AG04450 (cell line): ENCODE measurements at places on chromosomes 16 and 17.

- no peak for DNase-seq
Measured at GRCh38 chr17:33689725-33690124, 396.6 kb upstream of the ASIC2 start.

- DNase-seq: no peak
Measured at GRCh38 chr16:79970551-79971236, 370.2 kb upstream of the MAF start.

- DNase-seq: no peak
Measured at GRCh38 chr17:1298606-1299005, 19.1 kb downstream of the TRARG1 start.

GRCh38 chr16:4846503-4846900, 586 bp downstream of the GLYR1 start:
- no peak for DNase-seq

DNA sequence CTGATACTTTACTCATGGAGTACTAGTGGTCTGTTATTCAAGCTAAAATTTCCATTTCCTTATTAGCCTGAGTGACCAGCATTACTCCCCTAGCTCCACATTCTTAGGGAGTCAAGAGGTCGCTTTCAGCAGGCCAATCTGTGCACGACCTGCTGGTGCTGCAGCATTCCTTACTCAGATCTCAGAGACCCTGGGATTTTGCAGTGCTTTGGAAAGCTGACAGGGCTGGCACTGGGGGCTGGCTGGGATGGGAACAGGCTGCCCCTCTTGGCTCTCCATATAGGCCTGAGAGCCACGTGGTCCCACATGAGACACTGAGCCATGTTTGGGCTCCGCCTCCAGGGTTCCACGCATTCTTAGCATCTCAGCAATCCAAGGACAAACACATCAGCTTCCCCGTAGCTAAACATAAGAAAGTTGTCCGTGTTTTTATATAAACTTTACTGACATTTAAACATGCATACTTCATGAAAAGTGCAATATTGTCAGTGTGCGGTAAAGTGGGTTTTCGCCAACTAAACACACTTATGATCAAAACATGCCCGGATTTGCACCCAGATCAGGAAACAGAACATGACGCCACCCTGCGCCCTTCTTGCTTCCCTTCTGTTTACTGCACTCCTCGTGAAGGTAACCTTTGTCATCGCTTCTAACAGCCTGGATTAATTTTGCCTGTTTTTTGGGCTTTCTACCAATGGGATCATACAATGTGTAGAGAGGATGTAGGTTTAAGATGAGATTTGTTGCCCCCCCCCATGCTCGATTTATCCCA, 254.5 kb upstream of the CACNG5 start:
- DNase-seq: peak; percentile 57

DNA sequence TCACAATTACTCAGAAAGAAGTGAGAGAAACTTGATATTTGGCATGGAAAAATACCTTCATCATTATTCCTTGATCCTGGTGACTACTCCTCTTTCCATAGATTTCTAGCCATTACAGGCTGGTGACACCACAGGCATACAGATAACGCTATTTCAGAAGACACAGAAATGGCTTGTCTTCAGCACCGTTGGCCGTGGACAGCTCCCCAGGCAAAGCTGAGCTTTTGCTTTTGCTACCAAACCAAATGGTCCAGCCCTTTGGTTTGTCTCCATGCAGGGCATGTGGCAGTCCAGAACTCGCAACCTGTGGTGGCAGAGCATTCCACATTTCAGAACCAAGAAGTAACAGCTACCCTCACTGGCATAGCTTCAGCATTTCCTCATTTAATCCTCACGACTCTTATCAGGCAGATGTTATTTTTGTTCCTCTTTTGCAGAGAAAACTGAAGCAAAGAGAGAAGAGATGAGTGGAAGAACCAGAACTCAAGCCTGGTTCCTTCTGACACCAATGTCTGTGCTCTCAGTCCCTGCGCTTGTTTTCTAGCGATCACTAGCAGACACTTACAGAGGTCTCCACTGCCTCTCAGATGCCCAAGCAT, 55.5 kb downstream of the HS3ST4 start:
- no peak for DNase-seq

DNA sequence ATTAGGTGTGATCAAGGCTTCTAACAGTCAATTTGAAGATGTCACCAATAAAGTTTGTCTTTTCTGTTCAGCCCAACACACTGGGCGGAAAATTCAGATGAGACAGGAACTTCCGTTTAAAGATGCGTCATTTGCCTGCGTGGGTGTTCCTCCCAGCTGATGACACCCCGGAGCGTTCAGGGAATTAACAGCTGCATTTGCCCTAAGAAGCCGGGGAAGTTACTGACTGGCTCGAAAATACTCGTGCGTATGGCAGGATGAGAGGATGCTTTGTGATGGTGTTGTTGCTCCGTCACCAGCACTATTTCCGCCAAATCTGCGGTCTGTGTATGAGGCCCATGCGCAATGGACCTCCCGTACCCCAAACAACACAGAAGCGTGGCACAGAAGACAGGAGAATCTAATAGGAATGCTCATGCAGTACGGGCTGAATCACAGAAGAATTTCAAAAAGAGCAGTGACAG, 11.9 kb upstream of the PVALEF start:
- DNase-seq: no peak

DNA sequence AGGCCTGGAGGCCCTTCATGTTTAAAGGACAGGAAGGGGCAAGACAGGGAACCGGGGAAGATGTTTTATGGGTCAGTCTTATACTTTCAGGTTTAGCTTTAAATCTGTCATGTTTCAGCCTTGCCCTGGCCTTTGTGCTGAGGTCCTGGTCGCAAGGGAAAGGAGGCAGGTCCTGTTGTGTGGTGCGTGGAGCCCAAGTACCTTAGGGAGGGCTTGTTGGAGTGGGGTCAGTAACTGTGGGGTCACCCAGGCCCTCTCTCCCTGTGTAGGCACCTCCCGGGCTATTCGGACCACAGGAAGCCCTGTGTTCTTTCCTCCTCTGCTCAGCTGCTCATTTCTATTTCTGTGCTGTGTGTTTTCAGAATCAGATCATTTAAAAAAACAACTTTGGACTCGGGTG, 42.7 kb downstream of the MPRIP start:
- no peak for DNase-seq

- DNase-seq: no peak
Measured at GRCh38 chr16:10981697-10982216, 37.4 kb downstream of the CLEC16A start.

GRCh38 chr17:42268236-42268635, 8.0 kb downstream of the STAT5B start:
- no peak for DNase-seq

- DNase-seq: no peak
Measured at GRCh38 chr16:9275377-9275776, 183.9 kb downstream of the HAPSTR1 start.

GRCh38 chr17:26963163-26963503, 330.8 kb upstream of the WSB1 start:
- DNase-seq: no peak
